Stimulated activated naive CD8-positive, alpha-beta T cell treated with anti-CD3 and anti-CD28 coated beads, Interleukin-15, Interleukin-2, amounts not matched to agents 100 U/mL and 50 U/mL, for 24 hours (primary cell): ENCODE measurements at places on chromosomes 2 and 18.
A peak's percentile ranks its signal among the peaks of the same experiment; 100 is the strongest.

- no peak for DNase-seq
Measured at GRCh38 chr2:96524482-96525210, 11.9 kb upstream of the ARID5A start.

- no peak for DNase-seq
Measured at GRCh38 chr18:31185186-31185950, 22.7 kb upstream of the DSC1 start.

GRCh38 chr2:64330281-64331113 lies 123.5 kb upstream of the LGALSL start:
- peak; percentile 83 for DNase-seq

DNA sequence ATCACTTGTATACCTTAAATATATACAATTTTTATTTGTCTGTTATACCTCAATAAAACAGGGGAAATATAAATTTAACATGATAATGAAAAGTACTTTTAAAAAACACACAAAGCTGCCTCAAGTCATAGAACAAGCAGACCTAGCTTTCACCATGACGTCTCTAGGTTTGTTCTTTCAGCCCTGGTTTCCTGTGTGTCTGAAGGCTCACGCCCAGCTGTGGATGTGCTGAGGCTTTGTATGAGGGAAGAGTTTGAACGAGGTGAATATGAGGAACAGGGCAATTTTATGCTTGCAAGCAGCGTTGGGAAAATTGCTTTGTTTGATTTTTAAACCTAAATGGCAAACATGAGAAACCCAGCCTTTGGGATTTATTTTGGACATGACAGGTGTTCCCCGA lies 15.3 kb downstream of the SH3RF3 start:
- DNase-seq, result no peak

DNA sequence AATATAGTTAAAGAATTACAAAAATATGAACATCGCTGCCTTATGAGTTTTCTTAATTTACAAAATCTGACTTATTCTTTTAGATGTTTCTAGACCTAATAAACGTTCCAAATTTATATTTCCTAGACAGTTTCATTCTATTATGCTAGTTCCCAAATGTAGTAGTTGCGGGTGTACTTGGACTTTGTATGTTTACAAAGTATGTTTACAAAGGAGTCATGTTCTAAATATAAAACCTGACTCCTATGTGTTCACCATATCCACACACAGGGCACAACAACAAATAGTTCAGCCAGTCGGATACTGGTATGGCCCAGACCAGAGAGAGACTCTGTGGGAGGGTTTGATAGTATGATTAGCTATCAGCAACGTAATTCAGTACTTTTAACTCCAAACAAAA lies 230.7 kb downstream of the KCNH7 start:
- no peak for DNase-seq

- DNase-seq, result no peak
Measured at GRCh38 chr2:241314226-241315092, 1.0 kb downstream of the HDLBP start.

GRCh38 chr2:163351143-163351542 lies 384.7 kb downstream of the FIGN start:
- no peak for DNase-seq

GRCh38 chr18:72543357-72544055 lies 636 bp downstream of the CBLN2 start:
- no peak for DNase-seq

DNA sequence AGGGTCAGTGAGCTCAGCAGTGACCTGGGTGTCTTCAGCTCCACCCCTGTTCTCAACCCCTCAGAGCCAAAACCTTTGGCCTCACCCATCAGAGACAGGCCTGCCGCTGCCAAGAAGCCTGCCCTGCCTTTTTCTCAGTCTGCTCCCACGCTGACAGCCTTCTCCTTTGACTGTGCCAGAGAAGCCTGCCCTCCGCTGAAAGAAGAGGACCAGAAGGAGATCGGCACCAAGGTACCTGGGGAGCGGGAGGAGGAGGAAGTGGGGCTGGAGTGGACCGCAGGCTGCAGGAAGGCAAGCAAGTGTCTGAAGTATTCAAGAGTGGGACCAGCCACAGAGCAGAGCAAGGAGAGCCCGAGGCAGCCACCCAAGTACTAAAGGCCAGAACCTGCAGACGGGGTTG lies 33.2 kb downstream of the TOGARAM2 start:
- DNase-seq, result peak; percentile 32

DNA sequence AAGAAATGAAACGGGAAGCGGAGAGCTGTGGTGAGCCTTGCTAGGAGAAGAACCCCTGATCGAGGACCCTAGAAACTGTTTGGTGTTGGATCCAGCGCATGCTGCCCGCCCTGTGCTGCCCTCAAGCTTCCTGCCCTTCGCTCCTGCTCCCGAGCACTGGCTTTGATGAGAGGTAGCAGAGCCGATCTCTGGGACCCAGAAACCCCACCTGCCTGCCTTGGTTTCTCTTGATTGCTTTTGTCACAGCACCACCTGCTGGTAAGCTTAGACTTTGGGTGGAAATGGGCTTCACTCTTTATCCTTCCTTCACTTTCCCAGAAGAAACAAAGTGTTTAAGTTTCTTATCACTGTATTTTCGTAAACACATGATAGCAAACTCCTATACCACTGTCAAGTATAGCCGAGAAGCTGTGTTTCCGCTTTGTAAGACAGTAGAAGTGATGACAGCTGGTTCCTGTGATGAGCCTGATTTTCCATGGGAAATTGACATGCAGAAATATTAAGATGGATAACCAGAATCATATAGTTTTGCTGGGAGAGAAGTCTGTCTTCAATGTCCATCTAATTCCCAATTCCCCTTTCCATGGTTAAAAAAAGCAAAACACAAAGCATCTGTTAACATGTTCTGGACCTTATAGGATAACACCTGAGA lies 267.4 kb downstream of the PHLPP1 start:
- DNase-seq, result peak; percentile 64

GRCh38 chr2:240464514-240465241 lies 29.2 kb downstream of the GPC1 start:
- no peak for DNase-seq

GRCh38 chr18:21820033-21820810 lies 79.6 kb downstream of the MIB1 start:
- DNase-seq, result no peak

- DNase-seq, result no peak
Measured at GRCh38 chr2:148039783-148040182, 18.9 kb downstream of the MBD5 start.

GRCh38 chr2:159192371-159192918 lies 94.1 kb downstream of the WDSUB1 start:
- DNase-seq, result no peak

GRCh38 chr2:102297891-102298290 lies 13.5 kb upstream of the IL1RL1 start:
- DNase-seq, result no peak

GRCh38 chr2:69720404-69720803 lies 21.5 kb upstream of the ANXA4 start:
- no peak for DNase-seq

DNA sequence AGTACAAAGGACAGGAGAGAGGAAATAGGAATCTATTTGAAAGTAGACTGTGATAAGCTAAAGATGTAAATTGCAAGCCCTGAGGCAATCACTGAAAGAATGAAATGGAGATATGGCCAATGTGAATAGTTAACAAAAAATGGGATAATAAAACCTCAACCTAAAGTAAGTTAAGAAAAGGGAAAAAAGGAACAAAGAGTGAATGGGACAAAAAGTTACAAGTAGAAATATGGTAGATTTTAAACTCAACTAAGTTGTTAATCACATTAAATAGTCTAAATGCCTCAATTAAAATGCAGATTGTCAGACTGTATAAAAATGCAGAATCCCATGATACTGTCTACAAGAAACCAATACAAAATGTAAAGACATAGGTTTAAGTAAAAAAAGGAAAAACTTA lies 165.2 kb upstream of the RBMS1 start:
- DNase-seq, result no peak
